AG04450 (cell line): ENCODE measurements at places on chromosomes 4 and X.

- DNase-seq = no peak
Observed at GRCh38 chrX:22760513-22761057, 239.2 kb upstream of the DDX53 start.

DNA sequence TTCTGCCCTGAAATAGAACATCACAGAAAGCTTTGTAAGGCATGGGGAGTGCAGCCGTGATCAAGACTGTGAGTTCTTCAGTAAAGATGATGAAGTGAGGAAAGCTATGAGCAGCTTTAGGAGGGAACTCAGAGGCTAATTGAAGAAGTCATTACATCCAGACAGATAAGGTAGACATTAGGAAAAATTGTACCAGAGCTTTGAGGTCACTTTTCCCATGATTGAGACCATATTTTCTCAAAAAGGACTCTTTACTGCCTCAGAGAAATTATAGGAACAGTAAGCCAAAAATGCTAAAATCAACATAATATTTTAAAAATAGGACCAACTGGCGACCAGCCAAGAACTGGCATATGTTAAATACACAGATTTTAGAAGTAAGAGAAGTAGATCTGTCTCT, 11.2 kb downstream of the CHST7 start:
- no peak for DNase-seq

- peak; percentile 15 for DNase-seq
Observed at GRCh38 chr4:72295966-72296557, 264.3 kb downstream of the NPFFR2 start.

- peak; percentile 52 for DNase-seq
Observed at GRCh38 chr4:20251796-20252655, at the start of gene SLIT2. Gene SLIT2 (plus strand): TSS chr4:20251905. CDS start chr4:20253816, 1,911 bp downstream.

- DNase-seq = no peak
Observed at GRCh38 chrX:137426695-137427425, 139.1 kb upstream of the ZIC3 start.

DNA sequence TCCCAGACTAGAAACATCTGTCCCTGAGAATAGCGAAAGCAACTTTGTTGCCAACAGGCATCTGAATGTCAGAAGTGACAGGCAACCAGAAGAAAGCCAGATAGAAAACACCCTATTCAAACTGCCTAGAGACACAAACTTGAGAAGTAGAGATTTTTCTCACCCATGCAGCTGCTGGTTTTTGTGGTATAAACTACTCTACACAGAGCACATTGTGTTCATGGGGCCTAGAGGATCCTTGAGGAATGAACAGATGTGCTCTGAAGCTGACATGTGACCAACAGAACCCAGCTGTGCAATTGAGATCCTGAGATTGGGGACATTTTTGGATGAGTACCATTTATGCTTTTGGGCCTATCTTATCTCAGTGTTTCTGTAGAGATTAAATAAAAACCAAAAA, 63.6 kb upstream of the NRK start:
- no peak for DNase-seq
